ENCODE measurements at places on chromosomes 16 and 17.

DNA sequence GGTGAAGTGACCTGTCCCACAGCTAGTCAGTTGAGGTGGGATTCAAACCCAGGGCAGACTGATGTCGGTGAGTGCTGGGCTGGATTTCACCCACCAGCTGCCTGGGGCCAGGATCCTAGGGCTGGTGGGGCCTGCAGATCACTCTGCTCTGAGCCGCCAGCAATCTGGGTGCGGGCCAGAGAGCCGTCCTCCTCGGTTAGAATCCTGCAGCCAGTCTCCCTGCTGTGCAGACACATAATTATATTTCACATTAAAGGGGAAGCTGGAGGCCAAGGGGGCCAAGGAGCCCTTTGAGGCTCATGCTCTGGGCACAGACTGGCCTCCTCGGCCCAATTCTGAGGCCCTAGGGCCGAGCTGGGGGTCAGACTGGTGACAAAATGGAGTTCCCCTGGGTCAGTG lies 996 bp upstream of the KCNJ12 start:
- DNase-seq, result no peak

DNA sequence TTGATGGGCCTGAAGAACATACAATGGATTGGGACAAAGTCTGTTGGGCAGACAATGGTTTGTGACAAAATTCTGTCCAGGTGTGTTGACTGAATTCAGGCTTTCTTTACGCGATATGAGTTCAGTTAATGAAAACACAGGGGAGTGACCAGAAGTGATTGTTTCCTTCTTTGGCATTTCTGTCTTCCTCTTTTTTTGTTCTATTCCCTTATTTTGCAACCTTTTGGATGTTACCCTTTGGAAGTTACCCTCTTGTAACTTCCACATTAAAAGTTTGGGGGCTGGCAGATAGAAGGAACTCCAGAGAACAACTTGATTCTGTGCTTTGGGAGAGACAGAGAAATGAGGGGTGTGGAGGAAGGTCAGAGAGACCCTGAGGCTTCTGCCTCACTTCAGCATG lies 126.7 kb downstream of the PITPNC1 start:
- no peak for DNase-seq

GRCh38 chr16:7366041-7366440 lies 33.4 kb downstream of the RBFOX1 start:
- DNase-seq, result no peak

GRCh38 chr16:67177743-67178699 lies 5.7 kb downstream of the MATCAP1 start:
- DNase-seq, result peak; percentile 55

DNA sequence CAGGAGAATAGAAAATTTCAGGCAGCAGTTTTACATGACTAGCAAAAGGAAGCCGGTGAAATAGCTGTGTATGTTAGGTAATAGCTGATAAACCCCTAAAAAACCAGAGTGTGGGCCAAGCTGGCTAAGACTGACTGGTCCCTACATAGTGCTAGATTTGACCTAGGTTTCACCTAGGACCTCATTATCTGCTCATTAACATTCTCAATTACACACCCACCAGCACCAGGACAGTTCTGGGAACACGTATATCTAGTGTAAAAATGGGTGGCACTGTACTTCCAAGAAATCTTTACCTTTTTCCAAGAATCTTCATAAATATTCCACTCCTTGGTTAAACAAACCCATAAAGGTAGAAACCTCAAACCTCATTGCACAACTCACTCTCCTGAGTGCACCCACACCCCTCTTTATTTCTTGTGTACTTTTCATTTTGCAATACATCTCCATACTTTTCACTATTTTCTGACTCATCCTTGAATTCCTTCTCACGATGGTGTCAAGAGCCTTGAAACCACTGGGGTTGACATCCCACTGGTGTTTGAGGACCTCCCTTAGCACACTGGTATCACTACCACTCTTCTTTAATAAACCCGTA lies 262.7 kb upstream of the KCNJ16 start:
- no peak for DNase-seq

DNA sequence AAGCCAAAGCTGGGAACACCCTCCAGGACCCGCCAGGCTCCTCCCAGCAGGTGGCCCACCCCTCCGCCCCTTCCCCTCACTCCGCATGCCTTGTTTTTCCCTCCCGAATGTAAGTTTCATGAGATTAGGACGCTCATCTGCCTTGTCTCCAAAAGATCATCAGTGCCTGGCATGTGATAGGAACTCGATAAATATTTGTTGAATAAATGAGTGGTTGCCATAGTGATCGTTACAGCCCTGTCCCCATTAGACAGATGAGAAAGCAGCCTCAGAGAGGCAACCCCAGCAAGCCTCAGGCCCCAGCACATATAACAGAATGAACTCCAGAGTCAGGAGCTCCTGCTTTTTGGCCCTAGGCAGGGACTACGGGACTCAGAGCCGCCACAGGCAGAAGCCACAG lies 5.0 kb downstream of the CAMKK1 start:
- no peak for DNase-seq

DNA sequence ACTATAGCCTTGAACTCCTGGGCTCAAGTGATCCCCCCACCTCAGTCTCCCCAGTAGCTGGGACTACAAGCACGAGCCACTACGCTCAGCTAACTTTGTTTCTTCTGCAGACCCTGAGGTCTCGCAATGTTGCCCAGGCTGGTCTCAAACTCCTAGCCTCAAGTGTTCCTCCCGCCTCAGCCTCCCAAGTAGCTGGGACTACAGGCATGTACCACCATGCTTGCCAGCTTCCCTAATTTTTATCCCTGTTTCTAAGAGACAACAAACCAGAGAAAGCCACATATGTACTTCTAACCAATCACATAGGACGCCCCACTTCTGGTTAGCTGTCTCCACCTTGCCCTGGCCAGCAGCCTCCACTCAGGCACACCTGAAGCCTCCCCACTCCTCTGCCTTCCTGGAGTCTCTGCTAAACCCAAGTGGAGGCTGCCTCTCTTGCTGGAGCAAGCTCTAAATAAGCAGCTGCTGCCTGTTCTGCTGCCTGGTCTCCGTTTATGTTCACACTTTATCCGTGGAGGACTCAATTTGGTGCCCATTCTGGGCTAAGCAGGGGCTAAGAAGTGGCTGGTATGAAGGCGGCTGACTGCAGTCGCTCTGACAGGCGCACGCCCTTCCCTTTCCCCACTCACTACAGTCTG lies 24.7 kb downstream of the NSMCE1 start:
- no peak for DNase-seq

DNA sequence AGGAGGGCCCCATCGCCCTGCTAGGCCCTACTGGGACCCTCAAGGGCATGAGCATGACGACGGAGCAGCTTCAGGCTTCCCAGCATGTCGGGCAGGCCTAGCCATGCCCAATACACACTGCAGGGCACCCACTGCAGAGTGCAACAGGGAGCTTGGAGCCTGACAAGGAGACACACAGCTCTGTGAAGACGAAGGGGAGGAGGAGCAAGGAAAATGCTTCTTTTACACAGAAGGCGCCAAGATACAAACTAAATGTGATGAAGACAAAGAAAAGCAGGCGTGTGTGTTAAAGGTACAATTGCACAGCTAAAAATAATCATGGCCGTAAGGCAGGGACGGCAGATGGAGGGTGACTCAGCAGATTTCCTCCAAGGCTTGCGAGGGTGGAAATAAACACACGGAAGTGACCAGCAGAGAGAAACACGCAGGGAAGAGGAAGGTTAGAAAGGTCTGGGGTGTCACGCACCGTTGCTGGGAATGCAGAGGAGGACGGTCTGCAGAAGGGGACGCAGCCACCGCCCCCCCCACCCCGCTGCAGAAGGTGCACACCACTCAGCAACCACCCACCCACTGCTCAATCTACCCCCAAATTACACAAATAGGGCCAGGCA lies 108.5 kb downstream of the ZNF778 start:
- DNase-seq, result peak; percentile 88

- no peak for DNase-seq
These were observed 558 bp downstream of the HSD3B7 start for GRCh38 chr16:30985401-30986128.

DNA sequence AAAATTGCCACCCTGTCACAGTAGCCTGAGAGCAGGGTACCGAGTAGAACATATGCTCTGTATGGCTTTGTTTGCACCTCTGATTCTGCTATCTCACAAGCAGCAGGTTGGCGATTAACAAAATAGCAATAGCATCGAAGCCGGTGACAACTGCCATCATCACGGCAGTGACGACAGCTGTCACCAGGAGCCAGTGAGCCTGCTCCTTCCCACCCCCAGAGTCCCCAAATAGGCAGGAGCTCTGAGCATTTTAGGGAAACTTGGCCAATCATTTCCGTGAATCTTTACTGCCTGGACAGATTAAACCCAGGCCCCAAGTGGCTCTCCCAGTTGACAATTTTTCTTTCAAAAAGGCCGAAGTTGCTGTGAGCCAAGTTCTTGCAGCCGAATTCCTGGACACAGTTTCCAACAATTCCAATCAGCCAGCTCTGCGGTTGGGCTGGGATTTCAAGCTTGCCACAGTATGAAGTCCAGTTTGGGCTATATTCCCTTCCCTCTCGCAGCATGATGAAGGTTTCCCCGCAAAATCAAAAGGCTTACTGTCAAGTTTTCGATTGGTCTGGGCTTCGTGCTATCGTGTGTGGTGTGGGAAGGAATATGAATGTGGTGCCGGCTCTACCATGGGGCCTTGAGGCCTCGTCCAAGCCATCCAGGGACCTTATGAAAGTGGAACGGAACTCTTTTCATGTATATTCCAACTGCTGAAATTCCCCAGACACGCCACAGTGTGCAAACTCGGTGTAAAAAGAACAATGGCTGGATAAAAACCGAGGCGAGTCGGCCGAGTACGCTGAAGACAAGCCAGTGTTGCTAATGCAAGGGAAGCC lies 186.6 kb downstream of the C16orf78 start:
- peak; percentile 76 for DNase-seq

GRCh38 chr17:80978499-80979497 lies 12.8 kb upstream of the CHMP6 start:
- no peak for DNase-seq

DNA sequence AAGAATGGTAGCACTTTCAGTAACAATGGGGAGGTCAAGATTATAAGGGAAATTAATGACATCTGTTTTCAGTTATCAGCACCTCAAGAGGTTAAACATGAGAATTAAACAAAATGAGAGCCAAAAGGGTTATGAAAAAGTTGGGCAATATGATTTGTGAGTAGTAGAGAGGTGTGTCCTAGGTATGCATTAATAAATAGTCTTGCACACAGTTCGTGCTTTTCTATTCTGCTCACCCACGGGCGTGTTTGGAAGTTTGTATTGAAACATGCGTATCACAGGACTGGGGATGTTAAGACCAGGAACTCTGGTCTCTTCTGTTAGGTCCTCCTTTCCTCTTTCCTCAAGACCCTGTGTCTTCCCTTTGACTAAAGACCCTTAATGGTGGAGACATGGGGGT lies 6.0 kb downstream of the BPTF start:
- DNase-seq, result no peak

Data from cardiac fibroblast (primary cell).